Transverse colon (tissue), 4 donors: ENCODE measurements at places on chromosomes 2 and 18. TPM values are rescaled to one million over a fixed set of nuclear protein-coding genes. Genes with fewer than 3 reads are reported as not detected.

DNA sequence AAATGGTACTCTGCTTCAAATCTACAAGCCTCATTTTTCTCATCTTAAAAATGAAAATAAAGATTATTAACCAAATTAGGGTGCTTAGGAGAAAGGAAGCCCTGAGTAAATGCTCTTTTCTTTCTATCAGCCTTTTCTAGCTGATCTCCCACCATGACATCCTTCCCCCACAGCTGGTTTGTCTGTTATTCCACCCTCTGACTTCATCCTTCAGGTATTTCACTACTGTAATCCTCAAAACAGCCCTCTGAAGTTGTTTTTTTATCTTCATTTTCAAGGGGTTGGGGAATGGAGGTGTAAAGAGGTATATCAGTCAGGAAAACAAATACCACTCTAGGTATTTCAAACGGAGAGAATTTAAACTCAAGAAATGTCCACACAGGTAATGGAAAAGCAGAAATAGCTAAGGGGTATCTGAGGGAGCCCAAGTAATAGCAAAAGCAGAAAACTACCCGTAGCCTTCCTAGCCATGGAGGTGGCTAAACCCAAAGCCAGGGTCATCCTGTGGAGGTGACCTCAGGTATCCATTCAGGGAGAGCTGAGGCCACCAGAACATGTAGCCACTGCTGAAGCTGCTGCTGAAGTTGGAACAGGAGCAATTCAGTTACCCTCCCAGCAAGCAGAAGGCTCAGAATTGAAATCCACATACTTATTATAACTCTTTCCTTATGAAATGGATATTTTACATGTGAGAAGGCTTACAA lies 990.9 kb upstream of the ACVR2A start:
- DNase-seq, result no peak

DNA sequence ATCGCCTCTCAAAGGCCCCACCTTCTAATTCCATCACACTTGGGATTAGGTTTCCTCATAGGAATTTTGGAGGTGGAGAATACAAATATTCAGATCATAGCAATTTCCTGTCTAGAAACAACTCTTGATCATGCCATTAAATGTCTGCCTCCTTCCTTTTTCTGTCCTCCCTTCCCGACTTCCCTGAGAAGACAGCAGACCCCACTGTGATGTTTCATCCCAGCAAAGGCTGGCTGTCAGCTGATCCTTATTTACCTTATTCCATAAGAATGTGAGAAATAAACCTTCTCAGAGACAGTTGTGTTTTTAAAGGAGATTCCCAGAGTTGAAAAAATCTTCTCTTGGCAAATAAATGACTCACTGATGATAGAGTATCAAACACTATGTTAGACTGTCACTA lies 133.9 kb downstream of the TDRD15 start:
- no peak for DNase-seq

DNA sequence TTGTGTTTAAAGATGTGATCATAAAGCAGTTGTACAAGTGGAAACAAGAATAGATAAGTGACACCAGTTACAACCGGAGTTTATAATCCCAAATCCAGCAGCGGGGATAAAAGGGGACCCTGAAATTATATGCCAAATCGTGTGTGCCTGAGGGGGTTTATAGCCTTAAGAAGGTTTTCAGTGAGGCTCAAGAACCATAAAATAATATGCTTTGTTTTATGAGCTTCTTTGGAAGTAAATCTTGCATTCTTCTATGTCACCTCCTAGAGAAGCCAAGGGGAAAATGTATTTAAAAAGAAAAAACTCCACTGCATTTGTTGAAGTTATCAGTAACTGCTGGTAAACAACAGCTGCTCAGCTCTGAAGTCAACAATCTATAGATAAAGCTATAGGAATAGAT lies 25.8 kb upstream of the MAP3K20 start:
- DNase-seq, result no peak

The MRPL44 gene
- total RNA-seq, result 34.3 TPM
